ENCODE measurements at places on chromosomes 3 and 15.

DNA sequence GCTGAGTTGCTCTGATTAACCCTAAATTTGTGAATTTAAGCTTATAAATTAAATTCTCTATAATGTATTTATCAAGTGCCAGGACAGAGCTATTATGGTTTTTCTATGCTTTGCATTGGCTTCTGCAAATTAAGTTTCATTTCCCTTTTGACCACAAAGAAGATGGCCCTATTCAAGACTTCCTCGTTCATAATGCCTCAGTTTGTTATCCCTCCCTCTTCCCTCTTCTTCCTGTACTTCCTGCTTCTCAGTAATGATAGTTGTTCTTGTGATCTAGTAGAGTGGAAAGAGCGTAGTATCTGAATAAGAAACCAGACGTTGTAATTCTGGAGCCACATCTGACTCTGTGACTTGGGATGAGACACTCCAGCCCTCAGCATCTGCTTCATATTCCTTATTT is 118.7 kb downstream of the CACNA1D start:
- DNase-seq: no peak

DNA sequence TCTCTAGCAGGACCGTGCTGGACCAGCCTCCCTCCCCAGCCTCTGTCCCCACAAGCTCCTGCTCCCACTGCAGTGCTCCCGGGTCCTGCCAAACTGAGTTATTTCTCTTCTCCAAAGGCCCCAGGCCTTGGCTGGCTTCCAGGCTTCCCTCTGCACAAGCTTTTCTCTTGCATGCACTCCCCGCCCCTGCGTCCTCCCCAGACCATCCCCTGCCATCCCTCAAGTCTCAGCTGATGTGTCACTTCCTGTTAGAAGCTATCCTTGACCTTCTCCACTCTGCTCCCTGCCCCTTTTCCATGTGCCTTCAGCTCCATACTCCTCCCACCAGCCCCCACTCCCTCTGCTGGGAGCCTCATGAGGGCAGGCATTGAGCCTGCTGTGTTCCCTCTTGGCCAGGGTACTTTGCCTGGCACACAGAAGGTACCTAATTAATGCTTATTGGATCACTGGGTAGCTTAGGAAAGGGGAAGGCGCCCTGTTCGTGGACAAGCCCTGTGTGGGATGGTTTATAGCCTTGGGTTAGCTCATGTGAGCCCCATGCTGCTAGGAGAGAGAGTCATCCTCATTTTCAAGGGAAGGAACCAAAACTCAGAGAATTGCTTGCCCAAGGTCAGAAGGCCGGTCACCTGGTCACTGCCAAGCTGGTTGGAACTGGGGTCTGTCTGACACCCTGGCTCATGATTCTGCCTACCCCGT is 56.4 kb downstream of the FEM1B start:
- no peak for DNase-seq

GRCh38 chr3:111923806-111924205 is 55.0 kb upstream of the ABHD10 start:
- no peak for DNase-seq

GRCh38 chr3:15579051-15579450 is 22.3 kb downstream of the HACL1 start:
- DNase-seq: no peak

DNA sequence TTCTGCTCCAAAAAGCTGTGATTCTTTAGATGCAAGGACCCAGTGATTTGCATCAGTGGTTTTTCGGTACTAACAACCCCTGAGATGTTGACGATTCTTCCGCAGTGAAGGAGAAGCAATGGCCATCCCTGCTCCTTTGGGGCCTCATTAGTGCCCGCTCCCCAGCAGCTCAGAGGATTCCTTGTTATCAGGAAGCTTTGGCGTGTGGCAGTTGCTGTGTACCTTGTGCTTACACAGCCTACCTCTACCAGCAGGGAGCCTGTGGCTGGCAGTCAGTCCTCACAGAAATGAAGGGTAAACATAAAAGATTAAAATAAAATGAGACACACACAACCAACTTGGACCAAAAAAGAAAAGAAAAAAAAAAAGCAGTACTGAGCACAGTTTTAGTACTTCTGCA is 55.2 kb downstream of the CNTN3 start:
- no peak for DNase-seq

DNA sequence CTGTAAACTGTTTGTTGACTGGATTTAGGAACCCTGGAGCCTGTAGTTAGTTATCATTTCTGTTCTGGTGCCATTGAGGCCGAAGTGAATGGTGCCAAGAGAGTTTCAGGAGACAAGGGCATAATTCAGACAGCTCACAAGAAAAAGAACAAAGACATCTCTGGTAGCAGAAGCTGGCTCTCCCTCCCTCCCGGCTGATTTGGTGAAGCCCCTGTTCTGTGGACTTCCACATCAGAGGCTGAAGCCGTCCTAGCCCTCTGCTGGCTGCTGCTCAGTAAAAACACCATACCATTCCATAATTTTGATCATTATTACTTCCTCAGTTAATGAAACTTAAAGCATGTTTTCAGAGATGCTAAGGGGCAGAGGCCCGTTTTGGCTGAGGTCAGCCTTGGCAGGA is 381.2 kb upstream of the WNT5A start:
- no peak for DNase-seq

DNA sequence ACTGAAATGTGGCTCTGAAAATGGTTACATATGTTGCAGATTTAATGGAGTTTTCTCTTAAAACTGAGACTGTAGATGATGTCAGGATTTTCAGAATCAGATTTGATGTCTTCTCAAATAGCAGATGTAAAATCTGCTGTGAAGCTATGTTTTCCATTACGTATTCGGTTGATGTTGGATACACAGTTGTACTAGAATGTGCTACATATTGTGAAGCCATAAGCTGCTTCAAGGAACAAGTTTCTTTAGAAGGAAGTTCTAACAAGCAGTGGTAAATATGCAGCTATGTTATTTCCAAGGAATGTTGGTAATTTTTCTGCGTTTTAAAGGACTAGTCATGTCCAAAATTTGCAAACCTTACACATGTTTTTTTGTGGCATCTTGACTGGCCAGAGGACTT is 197.7 kb downstream of the RBMS3 start:
- no peak for DNase-seq
